ENCODE measurements at places on chromosomes 6 and 20. TPM values are rescaled to one million over a fixed set of nuclear protein-coding genes. Genes with fewer than 3 reads are reported as not detected.

- no peak for DNase-seq
Observed at GRCh38 chr6:73377225-73377624, 7.5 kb upstream of the OOEP start.

DNA sequence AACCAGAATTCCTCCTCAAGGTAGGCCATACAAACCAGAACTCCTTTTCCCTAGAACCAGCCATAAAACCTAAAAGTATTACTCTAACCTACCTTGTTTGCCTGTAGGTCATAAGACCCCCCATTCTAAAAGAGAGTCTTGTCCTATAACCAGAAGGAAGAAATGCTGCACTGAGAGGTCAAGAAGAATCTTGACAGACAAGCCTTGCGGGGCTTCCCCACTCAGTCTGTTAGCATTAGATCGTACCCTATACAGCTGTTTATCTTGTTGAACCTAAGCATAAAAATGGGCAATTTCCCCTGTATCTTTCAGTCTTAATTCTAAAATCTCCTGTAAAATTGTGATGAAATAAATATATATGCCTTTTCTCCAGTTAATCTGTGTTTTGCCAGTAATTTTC lies 52.3 kb upstream of the HFE start:
- DNase-seq: no peak

DNA sequence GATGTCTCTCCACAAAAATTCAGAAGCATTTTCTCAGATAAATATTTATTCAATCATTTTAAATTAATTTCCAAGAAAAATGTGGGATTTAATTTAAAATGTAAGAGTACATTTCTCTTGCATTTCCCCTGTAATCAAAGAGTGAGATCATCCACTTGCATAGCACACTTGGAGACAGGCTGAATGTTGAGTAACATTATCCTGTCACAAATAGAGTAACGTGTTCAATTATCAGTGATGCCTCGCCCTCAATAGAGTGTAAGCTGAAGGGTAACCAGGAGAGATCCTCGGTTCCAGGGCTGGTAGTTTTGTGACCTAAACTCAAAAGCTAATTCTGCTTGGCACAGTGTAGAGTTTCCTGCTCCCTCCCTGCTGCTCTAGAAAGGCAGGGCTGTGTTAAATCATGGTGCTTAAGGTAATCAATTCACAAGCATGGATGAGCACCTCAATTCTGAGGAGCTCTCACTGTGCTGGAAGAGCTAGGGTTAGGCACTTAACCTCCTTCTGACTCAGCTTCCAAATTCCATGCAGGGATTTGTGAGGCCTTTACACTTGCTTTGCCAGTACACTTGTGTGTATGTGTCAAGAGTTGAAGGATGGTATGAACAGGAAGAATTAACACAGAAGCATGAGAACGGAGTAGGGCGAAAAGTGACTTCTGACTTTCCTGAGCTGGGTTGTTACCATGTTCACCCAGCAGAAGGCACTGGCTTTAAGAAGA lies 56.6 kb downstream of the MMUT start:
- no peak for DNase-seq

- no peak for DNase-seq
Observed at GRCh38 chr6:26075063-26075717, 12.0 kb upstream of the HFE start.

The ORC3 gene
- total RNA-seq: 21.5 TPM

GRCh38 chr20:58546416-58546711 lies 31.2 kb upstream of the APCDD1L start:
- no peak for DNase-seq

The SLC17A2 gene
- not detected for total RNA-seq

GRCh38 chr6:71197780-71198179 lies 90.8 kb upstream of the OGFRL1 start:
- DNase-seq: peak; percentile 43

DNA sequence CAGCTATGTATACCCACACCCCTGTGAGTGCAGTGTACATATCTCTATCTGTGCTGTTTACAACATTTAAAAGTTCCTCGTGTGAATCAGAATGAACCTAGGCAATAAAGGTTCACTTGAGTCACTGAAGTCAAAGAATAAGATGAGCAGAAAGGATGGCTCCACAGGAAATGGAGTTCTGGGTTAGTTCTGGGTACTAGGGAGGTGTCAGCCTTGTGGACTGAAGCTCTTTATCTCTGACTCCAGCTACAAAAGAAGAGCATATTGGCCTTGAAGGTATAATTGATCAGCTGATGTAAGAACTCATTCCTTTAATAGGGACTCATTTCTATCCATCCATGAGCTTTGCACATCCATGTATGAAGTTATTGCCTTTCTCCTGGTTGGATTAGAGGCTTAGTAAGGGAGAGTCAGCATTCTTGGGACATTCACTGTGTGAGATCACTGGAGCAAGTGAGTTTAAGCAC lies 73.9 kb upstream of the BACH2 start:
- peak; percentile 21 for DNase-seq

- no peak for DNase-seq
Observed at GRCh38 chr6:111091987-111092386, 4.7 kb downstream of the SLC16A10 start.

DNA sequence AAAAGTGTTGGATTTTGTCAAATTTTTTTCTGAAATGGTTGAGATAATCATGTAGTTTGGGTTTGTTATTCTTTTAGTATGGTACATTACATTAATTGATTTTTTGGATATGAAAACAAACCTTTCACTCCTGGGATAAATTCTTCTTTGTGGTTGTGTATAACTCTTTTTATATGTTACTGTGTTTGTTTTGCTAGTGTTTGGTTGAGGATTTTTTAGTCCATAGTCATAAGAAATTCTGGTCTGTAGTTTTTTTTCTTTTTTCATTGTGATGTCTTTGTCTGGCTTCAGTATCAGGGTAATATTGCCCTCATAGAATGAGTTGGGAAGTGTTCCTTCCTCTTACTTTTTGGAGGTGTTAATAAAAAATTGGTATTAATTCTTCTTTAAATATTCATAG lies 122.2 kb upstream of the ATXN1 start:
- DNase-seq: no peak

The CLVS2 gene
- not detected for total RNA-seq

DNA sequence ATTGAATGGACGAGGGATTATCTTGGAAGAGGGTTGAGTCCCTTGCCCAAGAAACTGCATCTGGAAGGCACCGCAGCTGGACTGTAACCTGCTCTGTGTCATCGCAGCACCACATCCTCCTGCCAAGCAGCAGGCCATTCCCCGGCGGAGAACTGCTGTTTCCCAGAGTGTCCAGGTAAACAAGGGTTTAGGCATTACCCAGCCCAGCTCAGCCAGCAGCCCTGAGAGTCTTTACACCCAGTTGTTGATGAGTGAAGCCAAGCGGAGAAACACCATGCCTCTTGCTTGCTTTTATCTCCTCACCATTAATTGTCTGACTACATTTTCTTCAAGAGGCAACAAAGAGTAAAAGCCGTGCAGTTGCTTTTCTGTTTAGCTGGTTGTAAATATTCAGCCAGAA lies 104.1 kb downstream of the CDH4 start:
- DNase-seq: no peak

DNA sequence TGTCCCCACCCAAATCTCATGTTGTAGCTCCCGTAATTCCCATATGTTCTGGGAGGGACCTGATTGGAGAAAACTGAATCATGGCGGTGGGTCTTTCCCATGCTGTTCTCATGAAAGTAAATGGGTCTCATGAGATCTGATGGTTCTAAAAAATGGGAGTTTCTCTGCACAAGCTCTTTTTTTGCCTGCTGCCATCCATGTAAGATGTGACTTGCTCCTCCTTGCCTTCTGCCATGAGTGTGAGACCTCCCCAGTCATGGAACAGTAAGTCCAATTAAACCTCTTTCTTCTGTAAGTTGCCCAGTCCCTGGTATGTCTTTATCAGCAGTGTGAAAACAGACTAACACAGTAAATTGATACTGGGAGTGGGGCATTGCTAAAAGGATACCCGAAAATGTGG lies 1218.4 kb upstream of the CITED2 start:
- no peak for DNase-seq

GRCh38 chr20:32160341-32160740 lies 47.2 kb downstream of the PLAGL2 start:
- DNase-seq: no peak

GRCh38 chr6:170237999-170238740 lies 52.7 kb downstream of the DLL1 start:
- no peak for DNase-seq

DNA sequence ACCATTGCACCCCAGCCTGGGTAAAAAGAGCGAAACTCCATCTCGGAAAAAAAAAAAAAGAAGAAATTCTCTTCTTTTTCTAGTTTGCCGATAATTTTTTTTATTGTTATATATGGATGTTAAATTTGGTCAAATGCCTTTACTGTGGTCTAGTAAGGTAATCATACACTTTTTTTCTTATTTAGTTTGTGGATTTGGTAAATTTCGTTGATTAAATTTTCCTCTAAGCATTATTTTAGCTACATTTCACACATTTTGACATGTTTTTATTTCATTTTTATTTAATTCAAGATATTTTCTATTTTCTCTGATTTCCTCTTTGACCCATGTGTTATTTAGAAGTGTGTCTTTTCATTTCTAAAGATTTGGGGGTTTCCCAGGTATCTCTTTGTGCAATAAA lies 18.0 kb upstream of the ELOVL2 start:
- no peak for DNase-seq

GRCh38 chr20:9912858-9913434 lies 74.1 kb upstream of the PAK5 start:
- DNase-seq: peak; percentile 50

DNA sequence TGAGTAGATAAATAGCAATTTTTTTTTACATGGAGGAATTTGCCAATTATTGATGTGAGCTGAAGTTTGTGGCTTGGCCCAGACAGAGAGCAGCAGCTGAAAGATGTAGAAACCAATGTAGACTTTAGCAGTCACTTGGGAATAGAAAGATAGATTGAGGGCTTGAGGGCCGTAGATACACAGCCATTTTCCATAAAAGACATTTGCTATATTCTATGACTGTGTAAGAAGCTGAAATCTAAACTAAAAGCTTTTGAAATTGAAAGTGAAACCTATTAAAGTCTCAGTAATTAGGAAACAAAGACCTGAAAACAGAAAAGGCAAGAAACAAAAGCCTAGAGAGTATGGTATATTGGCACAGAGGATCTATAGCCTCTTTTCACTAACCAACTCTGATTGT lies 332.7 kb downstream of the CENPW start:
- no peak for DNase-seq

DNA sequence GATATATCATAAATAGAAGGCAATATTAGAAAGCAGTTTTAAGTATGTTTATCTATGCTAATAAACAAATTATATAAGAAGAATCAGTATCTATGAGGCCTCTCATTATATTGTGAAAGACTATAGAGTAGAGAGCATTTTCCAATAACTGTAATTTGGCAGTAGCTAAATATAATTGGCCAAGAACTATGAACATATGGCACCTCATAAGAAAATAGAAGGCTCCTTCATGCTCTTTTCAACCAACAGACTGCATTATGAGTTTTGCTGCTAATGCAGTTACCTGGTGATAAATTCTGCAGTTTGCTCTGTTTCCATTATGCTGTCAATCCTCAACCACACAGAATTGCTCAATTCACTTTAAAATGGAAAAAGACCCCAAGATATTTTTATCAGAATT lies 221.1 kb downstream of the KHDC1L start:
- no peak for DNase-seq

DNA sequence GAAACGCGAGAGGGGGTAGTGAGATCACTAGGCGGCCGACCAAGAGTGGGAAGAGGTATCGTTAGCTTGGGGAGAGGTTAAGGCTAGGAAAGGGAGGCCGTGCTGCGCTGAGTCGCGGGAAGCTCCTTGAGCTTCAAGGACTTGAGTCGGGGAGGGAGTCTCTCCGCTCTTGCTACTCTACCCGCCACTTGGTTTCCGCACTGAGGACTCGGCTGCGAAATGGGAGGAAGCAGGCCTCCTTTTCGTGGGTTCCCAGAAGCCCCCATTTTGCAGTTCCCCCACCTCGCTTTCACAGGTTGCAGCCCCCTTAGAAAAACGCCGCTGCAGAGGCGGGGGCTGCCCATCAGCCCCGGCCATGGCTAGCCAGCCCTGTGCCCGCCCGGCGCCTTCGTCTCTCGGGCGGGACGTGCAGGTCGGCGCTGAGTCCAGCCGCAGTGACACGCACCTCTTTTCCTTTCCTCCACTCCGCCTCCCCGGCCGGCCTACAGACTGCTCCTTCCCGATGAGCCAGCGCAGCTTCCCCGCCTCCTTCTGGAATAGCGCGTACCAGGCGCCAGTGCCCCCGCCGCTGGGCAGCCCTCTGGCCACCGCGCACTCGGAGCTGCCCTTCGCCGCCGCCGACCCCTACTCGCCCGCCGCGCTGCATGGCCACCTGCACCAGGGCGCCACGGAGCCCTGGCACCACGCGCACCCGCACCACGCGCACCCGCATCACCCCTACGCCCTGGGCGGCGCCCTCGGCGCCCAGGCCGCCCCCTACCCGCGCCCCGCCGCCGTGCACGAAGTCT lies 4.9 kb downstream of the VGLL2 start:
- peak; percentile 27 for DNase-seq

- no peak for DNase-seq
Observed at GRCh38 chr6:25064006-25064405, 128.2 kb upstream of the RIPOR2 start.

The FILIP1 gene
- total RNA-seq: under 0.01 TPM

DNA sequence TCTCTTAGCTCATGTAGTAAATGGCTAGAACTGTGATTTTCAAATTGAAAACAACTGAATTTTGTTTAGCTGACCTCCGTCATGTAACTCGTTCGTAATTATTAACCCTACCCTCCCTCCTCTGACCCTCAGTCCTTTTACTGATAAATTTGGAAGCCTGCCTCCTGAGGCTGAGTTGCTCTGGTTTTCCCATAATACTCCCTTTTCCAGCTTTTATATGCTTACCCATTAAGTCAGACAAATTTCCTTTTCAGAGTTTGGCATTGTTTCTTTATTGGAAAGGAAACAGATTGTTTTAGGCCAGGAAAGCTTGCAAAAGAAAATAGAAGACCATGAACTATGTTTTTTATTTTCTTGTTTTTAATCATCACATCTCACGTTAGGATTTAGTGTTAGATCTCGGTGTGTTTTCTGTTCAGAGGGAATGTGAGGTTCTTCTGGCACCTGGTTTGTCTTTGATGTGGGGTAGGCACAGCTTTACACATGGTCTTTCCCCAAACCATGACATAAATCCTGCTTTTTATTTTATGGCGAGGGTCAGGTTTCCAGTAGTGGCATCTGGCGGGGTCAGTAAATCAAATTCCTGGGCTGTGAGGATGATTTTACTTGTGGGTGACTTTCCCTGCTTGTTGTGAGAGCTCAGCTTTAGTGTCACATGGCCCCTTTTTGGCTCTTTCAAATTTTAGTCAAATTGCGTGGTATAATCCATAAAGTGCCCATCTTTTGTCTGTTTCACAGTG lies 24.5 kb downstream of the PLCB4 start:
- no peak for DNase-seq

GRCh38 chr6:3482869-3483268 lies 26.0 kb upstream of the SLC22A23 start:
- no peak for DNase-seq

The BTN2A1 gene
- total RNA-seq: 7.8 TPM

- no peak for DNase-seq
Observed at GRCh38 chr20:48850977-48851299, 23.1 kb upstream of the PREX1 start.

GRCh38 chr6:7687145-7688111 lies 38.5 kb upstream of the BMP6 start:
- no peak for DNase-seq

The BPIFA3 gene
- not detected for total RNA-seq

Measured in mammary epithelial cell (primary cell).